ENCODE measurements at places on chromosomes 1 and 21. TPM values are rescaled to one million over a fixed set of nuclear protein-coding genes. Genes with fewer than 3 reads are reported as not detected.

STUM gene
- total RNA-seq, result not detected

KLHDC9 gene
- 1.5 TPM for total RNA-seq

ANGPTL3 gene
- total RNA-seq, result not detected

TBX19 gene
- 0.56 TPM for total RNA-seq

CRB1 gene
- total RNA-seq, result not detected

DENND2D gene
- 1.2 TPM for total RNA-seq

TTLL7 gene
- 3.6 TPM for total RNA-seq

AKNAD1 gene
- total RNA-seq, result 1.5 TPM

MIXL1 gene
- not detected for total RNA-seq

IL20 gene
- total RNA-seq, result not detected

C4BPA gene
- total RNA-seq, result 0.67 TPM

RSPO1 gene
- 0.12 TPM for total RNA-seq

C1orf167 gene
- not detected for total RNA-seq

SFN gene
- 543 TPM for total RNA-seq

CLDN17 gene
- not detected for total RNA-seq

OTUD3 gene
- 2.6 TPM for total RNA-seq

MANEAL gene
- 26.5 TPM for total RNA-seq

CHD1L gene
- total RNA-seq, result 33.8 TPM

PCP4 gene
- total RNA-seq, result not detected

GJA9 gene
- 0.05 TPM for total RNA-seq
